ENCODE measurements at places on chromosomes 5 and 9. TPM values are rescaled to one million over a fixed set of nuclear protein-coding genes. Genes with fewer than 3 reads are reported as not detected.

DNA sequence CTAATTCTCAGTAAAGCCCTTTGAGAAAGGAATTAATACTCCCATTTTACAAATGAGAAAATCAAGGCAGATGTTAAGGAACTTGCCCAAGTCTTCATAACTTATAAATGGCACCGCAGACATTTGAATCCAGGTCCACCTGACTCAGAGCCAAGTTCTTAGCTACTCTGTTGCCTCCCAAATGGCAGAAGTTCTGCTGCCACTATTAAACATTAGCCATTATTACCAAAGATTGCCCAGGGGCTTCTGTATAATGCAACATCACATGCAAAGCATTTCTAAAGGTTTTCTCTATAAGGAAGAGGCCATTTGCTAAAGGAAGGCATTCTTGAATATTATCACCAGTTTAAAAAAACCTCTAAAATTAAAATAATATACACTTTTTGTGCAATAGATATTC, 28.3 kb downstream of the TPD52L3 start:
- DNase-seq: no peak

DNA sequence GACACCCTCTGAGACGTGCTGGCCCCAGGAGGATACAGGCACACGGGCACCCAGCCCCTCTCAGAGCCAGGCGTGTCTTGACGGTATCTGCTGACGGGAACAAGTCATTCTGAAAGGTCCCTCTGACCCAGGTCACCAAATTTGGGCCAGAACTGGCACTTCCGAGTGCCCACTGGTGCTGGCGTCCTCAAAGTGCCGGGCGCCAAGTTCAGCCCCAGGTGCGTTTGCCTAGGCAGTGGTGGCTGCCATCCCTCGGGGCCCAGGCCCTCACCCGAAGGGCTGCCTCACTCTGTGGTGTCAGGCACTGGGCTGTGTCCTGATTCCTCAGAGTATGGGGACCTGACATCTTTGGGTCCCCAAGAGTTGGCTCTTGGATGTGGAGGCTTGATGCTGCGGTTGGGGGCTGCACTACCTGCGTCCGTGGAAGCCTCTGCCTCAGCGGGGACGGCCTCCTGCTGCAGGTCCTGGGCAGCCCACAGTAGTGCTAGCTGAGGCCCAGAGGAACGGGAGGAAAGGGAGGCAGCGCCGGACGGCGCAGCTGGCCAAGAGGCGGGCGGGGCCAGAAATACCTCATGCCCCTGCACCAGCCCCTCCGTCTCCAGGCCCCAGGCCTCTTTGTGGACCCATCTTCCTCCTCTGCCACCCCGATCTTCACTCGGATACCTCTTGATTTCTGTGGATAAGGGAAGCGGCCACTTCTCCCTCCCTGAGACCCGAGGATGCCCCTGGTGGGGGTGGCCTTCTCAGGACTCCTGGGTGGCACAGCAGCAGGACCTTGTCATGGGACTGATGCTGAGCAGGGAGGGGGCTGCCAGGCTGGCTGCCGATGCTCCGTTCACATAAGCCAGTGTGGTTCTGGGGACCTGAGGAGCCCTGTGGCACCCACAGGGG, 109.4 kb upstream of the LMX1B start:
- no peak for DNase-seq

Gene CDO1
- not detected for total RNA-seq

Gene TMC1
- total RNA-seq: 9.0 TPM

Gene PDE4D
- total RNA-seq: 9.8 TPM

Gene TMEM215
- not detected for total RNA-seq
